Adrenal gland (tissue), 19 donors: ENCODE measurements at places on chromosomes 7 and 10.

DNA sequence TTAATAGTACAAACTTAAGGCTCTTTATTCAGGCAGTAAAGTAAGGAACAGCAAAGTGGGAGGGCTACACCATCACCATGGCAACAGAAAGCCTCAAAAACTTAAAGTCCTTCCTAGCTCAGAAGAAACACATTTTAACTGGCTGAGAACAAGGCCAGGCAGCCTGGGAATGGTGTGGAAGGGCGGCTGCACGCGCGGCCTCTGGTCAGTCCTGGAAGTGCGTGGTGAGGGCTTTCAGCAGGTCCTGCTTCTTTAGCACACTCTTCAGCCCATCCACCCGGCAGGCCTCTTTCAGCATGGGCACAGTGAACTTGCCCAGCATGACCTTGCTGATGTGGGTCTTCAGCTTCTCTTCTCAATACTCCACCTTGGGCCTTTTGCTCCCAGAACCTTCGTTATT, 133.0 kb downstream of the CYP26A1 start:
- no peak for DNase-seq
- H3K36me3 ChIP-seq = no peaks in the 10 kb centered on the region
- H3K4me1 ChIP-seq = no peaks in the 10 kb centered on the region
- H3K4me3 ChIP-seq = no peak overlapping the region
- H3K27ac ChIP-seq = no peak overlapping the region

DNA sequence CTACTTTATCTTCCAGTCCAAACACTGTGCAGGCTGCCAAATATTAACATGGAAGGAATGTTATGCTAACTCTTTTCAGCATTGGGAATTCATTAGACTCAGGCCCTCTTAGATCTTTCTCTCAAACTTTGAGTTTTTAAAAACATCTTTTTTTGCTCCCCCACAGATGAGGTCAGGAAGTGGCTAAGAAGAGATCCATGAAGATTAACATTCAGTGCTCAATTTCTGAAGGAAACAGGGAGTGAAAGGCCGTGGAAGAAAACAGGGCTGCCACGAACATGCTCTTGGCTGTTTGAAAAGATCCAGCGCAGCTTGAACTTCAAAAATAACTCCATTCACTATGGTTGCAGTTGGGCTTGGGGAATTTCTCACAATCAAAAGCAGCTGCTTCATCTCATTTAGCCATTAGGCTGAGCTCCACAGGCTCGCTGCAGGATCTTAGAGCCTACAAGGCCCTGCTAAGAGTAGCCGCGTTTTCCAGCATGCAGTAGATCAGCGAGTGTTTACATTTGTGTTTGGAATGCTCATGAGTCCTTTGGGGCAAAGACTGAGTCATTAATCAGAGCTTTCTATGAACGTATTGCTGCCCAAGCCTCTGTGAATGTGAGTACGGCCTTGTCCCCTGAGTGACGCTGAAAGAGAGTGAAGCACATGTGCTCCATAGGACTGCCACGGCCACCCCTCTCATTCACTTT, 41.2 kb upstream of the TNS3 start:
- H3K4me1 ChIP-seq = peaks cover 6% of the 10 kb centered on the region
- H3K4me3 ChIP-seq = no peak overlapping the region
- H3K27ac ChIP-seq = peak overlapping the region; percentile 10
- no peaks in the 10 kb centered on the region for H3K27me3 ChIP-seq

- no peak overlapping the region for H3K27ac ChIP-seq
- H3K27me3 ChIP-seq = peaks cover 4% of the 10 kb centered on the region
- H3K36me3 ChIP-seq = no peaks in the 10 kb centered on the region
- no peak overlapping the region for H3K4me3 ChIP-seq
These were observed 32.3 kb upstream of the ADGRA1 start for GRCh38 chr10:133055470-133055869.

GRCh38 chr7:74476626-74477025, 22.9 kb downstream of the GTF2IRD1 start:
- DNase-seq = no peak
- no peaks in the 10 kb centered on the region for H3K36me3 ChIP-seq
- no peaks in the 10 kb centered on the region for H3K27me3 ChIP-seq
- H3K27ac ChIP-seq = peak overlapping the region; percentile 49
- H3K4me1 ChIP-seq = peaks cover 44% of the 10 kb centered on the region

DNA sequence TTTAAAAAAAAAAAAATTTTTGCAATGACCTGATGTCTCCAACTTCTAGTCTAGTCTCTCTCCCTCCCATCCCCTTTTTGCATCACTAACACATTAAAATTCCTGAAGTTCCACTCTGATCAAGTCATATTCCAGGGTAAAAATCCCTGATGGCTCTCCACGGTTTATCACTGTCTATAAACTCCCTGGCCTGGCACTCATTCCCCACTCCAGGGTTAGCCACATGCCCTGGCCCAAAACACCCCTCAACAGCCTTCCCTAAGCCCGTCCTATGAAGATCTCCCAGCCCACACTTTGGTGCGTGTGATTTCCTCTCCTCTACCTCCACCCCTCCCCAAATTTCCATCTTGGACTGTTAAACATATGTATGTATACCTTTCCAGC, 125.4 kb downstream of the JAZF1 start:
- DNase-seq = no peak
- no peak overlapping the region for H3K27ac ChIP-seq
- peaks cover 5% of the 10 kb centered on the region for H3K4me1 ChIP-seq
- no peaks in the 10 kb centered on the region for H3K27me3 ChIP-seq
- H3K4me3 ChIP-seq = no peak overlapping the region
- no peaks in the 10 kb centered on the region for H3K36me3 ChIP-seq

DNA sequence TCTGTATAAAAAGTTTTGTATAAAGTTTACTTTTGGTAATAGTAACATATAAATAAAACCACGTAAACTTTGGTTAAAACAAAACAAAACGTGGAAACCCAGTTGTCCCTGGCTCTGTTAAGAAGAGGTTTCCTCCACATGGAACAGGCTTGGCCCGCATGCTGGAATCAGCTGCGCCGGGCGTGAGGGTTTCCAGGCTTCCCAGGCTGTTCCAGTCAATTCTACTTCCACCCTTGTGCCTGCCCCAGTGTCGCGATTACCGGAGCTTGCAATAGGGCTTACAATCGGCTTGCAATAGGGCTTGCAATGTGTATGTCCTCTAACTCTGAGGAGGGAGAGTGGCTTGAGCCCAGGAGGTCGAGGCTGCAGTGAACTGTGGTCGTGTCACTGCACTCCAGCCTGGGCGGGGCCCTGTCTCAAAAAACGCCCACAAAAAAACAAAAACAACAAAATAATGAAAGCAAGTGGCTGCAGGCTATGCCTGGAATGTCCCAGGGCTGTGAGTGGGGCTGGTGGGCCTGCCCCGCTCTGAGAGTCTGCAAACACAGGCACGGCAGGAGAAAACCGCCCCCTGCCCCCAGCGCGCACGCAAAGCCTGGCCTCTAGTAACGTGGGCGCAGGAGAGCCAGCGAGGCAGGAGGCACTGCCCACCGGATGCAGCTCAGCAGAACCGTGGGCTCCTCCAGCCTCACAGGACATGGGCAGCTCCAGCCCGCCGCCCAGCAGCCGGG, 16.3 kb downstream of the CYP2W1 start:
- no peak overlapping the region for H3K27ac ChIP-seq
- no peaks in the 10 kb centered on the region for H3K27me3 ChIP-seq
- H3K36me3 ChIP-seq = peaks cover 3% of the 10 kb centered on the region
- H3K4me1 ChIP-seq = peaks cover 2% of the 10 kb centered on the region
- H3K4me3 ChIP-seq = no peak overlapping the region
- DNase-seq = no peak

- H3K27me3 ChIP-seq = no peaks in the 10 kb centered on the region
- no peak for DNase-seq
- H3K4me1 ChIP-seq = no peaks in the 10 kb centered on the region
- H3K4me3 ChIP-seq = no peak overlapping the region
These were observed 9.4 kb downstream of the NUDT5 start for GRCh38 chr10:12186323-12186722.

- no peaks in the 10 kb centered on the region for H3K36me3 ChIP-seq
- no peak for DNase-seq
- no peak overlapping the region for H3K4me3 ChIP-seq
- no peak overlapping the region for H3K27ac ChIP-seq
These were observed 74.3 kb downstream of the PLXNA4 start for GRCh38 chr7:132501956-132502355.

DNA sequence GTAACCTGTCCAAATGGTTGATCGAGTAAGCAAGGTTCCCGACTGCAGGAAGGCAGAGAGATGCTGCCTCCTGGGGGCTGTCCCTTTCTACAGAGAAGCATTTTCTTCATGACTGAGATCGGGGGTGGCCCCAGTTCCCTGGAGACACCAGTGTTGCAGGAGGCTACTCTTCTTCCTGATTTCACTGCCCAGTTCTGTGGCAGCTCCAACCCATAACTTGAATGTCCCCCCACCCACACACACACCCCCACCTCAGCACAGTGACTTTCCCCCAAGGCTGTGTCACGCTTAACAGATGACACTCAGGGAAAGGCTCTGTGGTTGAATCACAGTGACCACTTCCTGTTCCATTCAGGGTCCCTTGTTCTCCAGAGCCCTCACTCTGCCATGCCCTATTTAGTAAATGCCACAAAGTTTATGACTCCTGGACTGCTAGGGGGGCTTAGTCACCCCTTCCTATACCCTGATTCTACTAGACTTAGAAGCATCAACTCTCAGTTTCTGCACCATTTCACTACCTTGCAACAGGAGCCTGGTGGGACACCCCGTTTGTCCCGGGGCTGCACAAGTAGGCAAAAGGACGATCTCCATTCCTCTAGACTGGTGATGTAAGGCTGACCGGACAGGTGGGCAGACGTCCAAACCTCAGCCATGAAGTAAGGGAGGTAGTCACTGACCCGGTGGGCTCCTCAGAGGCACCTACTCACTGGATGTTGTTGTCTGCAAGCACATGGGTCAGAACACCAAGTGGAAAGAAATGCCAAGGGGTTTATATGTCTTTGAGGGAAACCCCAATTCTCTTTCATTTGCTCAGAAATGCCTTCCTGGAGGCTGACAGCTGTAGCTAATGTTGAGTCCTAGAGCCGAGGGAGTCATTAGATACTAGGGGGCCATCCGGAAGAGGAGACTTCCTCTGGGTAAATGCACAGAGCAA, 31.3 kb upstream of the SMC3 start:
- H3K27me3 ChIP-seq = no peaks in the 10 kb centered on the region
- DNase-seq = no peak
- H3K4me3 ChIP-seq = no peak overlapping the region
- H3K27ac ChIP-seq = no peak overlapping the region
- no peaks in the 10 kb centered on the region for H3K36me3 ChIP-seq

DNA sequence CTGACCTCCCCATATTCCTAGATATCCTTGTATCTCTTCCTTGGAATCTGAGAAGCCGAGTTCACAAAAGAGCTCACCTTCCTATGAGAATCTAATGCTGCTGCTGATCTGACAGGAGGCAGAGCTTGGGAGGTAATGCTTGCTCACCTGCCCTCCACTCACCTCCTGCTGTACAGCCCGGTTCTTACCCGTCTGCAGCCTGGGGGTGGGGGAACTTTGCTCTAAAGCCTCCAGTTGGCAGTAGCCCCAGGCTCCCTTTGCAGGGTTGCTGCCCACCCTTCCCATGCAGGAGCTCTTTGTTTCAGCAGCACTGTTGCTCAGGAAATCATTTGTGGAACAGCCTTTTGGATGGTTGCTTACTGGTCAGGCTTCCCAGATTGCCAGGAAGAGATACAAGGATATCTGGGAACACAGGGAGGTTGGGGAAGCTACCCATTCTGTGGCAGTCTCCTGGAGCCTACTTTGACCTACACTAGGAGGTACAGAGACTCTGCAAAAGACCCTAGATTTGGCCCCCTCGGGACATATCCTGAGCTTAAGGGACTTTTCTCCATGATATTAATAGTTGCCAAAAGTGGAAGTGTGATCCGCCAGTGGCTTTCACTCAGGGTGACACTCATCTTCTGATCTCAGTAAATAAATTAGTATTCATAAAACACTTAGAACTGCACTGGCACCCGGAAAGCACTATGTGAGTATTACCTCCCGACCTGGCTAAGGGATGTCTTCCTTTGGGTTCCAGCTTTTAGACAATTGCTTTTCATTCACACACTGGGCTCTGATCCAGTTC, 363.7 kb upstream of the PODXL start:
- DNase-seq = no peak
- H3K27me3 ChIP-seq = no peaks in the 10 kb centered on the region
- no peak overlapping the region for H3K27ac ChIP-seq
- no peaks in the 10 kb centered on the region for H3K4me1 ChIP-seq
- no peak overlapping the region for H3K4me3 ChIP-seq
- H3K36me3 ChIP-seq = no peaks in the 10 kb centered on the region

DNA sequence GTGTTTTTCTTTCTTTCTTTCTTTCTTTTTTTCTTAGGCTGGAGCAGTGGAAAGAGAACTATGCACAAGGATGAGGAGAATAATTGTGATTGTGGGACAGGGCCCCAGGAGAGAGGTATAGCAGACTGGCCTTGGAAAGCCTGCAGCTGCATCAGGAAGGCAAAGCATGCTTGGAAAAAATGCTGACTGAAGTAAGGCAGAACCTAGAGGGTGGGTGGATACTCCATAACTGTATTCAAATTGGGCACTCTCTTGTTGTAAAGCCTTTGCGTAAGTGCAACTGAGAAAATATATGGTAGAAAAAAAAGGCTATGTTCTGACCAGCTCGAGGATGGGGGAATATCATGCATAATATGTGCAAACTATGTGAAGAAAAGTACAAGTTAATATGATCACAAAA, 39.5 kb downstream of the PDK4 start:
- no peaks in the 10 kb centered on the region for H3K36me3 ChIP-seq
- no peak for DNase-seq
- no peak overlapping the region for H3K27ac ChIP-seq
- H3K27me3 ChIP-seq = no peaks in the 10 kb centered on the region
- peaks cover 48% of the 10 kb centered on the region for H3K4me1 ChIP-seq

DNA sequence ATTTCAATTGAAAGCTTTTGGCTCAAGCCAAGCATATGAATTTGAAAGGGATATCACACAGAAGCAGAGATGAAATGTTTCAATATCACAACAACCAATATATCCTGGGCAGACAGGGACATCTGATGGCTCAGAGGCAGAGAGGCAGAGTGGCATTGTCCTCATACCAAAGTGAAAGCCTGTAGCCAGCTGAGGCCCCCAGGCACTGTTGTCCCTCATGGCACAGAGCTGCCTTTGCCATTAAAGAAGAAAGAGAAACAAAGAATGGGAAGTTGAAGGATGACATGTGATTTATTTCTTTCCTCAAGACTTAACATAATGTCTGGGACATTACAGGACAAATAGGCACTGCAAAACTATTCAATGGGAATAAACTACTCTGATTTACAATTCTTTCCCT, 504.3 kb upstream of the PCDH15 start:
- H3K36me3 ChIP-seq = no peaks in the 10 kb centered on the region
- no peak for DNase-seq
- H3K4me1 ChIP-seq = no peaks in the 10 kb centered on the region
- H3K27me3 ChIP-seq = no peaks in the 10 kb centered on the region
- H3K4me3 ChIP-seq = no peak overlapping the region

- H3K4me3 ChIP-seq = no peak overlapping the region
- H3K4me1 ChIP-seq = no peaks in the 10 kb centered on the region
- H3K36me3 ChIP-seq = no peaks in the 10 kb centered on the region
- DNase-seq = no peak
These were observed 311.9 kb downstream of the LRMDA start for GRCh38 chr10:75743291-75743778.

- peak; percentile 71 for DNase-seq
- peaks cover 38% of the 10 kb centered on the region for H3K4me1 ChIP-seq
- H3K27me3 ChIP-seq = no peaks in the 10 kb centered on the region
These were observed 39.4 kb downstream of the BTBD16 start for GRCh38 chr10:122310311-122311050.
